ENCODE measurements at places on chromosomes 3 and 15.

GRCh38 chr15:92880796-92881195, 19.3 kb upstream of the CHD2 start:
- DNase-seq: no peak

DNA sequence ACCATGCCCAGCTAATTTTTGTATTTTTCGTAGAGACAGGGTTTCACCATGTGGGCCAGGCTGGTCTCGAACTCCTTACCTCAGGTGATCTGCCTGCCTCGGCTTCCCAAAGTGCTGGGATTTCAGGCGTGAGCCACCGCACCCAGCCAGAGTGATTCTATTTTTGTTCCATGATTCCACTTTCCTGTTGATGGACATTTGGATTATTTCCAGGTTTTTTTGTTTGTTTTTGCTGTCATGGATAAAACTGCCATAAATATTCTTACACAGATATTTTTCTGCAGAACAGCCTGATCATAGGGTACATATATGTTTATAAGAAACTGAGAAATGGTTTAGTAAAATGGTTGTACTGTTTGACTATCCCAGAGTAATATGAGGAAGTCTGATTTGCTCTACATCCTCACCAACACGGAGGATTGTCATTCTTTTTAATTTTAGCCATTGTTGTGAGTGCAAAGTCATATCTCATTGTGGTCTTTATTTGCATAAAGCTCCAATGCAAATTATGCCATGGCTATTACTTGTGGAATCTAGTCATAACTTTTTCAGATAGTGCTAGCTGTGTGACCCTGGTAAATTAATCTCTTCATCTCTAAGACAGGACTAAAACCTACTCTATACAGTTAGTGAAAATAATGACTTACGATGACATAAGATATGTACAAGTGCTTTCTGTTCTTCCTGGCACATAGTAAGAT, 42.7 kb downstream of the MAP6D1 start:
- no peak for DNase-seq

DNA sequence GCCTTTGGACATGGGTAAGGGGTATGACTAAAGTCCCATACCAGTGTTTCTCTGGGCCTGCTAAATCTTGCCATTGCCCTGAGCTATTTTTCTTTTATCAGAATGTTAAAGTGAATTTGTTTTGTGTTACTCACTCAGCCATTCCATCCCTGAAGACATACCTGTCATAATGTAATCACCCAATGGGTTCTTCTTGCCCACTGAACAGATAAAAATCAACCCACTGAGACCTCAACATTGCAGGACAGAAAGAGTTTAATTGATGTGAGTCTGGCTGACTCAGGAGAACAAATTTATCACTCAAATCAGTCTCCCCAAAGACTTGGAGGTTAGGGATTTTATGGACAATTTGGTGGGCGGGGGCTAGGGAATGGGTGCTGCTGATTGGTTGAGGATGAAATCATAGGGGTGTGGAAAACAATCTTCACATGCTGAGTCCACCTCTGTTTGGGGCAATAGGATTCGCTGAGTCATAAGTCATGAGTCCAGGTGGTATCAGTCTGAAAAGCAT, 47.4 kb downstream of the ILDR1 start:
- DNase-seq: no peak

- DNase-seq: no peak
These were observed 909.2 kb downstream of the NSUN3 start for GRCh38 chr3:94972066-94972465.

DNA sequence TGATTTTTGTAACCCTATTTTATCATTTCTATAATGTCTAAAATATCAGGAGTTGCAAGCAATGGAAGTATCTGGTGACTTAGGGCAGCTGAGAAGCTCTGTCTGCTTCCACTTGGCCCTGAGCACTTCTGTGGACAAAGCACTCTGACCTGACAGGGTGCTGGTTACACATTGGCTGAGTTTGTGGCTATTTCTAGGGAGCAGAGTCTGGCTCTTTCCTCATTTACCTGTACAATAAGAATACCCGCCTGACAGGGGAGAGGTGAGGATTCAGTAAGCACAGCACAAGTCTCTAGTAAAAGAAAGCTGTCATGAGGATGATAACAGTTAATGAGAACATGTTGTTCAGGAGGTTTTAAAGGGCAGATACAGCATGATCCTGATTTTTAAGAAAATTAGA, 33.3 kb upstream of the SPESP1 start:
- DNase-seq: no peak

Measured in SK-N-DZ (cell line).